Kidney epithelial cell (primary cell): ENCODE measurements at places on chromosomes 6 and 20. TPM values are rescaled to one million over a fixed set of nuclear protein-coding genes. Genes with fewer than 3 reads are reported as not detected.

The TBX18 gene
- total RNA-seq: 0.46 and 0.48 TPM in 2 replicates

The GSTA2 gene
- total RNA-seq: not detected in 2 replicates

GRCh38 chr6:38988736-38989449 lies 59.7 kb upstream of the GLP1R start:
- no peak for DNase-seq

- DNase-seq: no peak
Observed at GRCh38 chr6:159097256-159097655, 52.5 kb upstream of the TAGAP start.

The ETV7 gene
- 6.8 and 8.4 TPM in 2 replicates for total RNA-seq

- no peak for DNase-seq
Observed at GRCh38 chr6:11056871-11057270, 12.8 kb upstream of the ELOVL2 start.

The MUCL3 gene
- total RNA-seq: not detected in 2 replicates

DNA sequence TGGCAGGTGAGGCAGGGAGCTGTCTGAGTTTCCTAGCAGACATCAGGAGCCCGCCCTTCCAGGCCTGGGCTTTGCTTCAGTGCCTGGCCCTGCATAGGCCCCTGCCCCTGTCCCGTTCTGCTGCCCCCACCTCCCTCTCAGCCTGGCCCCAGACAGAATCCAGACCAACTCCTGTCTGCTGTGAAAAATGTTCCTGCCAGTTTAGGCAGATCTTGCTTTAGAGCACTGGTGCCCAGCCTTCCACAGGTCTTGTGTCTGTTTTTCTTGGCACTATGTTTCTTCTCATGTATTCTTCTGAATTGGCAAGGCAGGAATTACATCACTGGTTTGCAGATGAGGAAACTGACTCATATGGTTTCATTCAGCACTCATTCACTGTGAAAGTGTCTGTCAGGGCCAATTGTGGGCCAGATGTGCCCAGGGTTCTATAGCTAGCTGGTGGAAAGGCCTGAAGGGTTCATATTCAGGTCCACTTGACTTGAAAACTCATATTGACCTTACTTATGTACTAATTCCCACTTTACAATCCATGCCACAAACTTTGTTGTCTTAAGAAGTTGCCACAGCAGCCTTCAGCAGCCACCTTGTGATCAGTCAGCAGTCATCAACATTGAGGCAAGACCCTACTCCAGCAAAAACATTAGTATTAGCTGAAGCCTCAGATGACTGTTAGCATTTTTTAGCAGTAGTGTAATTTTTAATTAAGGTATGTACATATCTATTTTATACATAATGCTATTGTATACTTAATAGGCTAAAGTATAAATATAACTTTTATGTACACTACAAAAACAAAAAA lies 40.5 kb downstream of the HLA-F start:
- DNase-seq: peak; percentile 92

GRCh38 chr6:157282284-157282683 lies 41.0 kb downstream of the TMEM242 start:
- no peak for DNase-seq

DNA sequence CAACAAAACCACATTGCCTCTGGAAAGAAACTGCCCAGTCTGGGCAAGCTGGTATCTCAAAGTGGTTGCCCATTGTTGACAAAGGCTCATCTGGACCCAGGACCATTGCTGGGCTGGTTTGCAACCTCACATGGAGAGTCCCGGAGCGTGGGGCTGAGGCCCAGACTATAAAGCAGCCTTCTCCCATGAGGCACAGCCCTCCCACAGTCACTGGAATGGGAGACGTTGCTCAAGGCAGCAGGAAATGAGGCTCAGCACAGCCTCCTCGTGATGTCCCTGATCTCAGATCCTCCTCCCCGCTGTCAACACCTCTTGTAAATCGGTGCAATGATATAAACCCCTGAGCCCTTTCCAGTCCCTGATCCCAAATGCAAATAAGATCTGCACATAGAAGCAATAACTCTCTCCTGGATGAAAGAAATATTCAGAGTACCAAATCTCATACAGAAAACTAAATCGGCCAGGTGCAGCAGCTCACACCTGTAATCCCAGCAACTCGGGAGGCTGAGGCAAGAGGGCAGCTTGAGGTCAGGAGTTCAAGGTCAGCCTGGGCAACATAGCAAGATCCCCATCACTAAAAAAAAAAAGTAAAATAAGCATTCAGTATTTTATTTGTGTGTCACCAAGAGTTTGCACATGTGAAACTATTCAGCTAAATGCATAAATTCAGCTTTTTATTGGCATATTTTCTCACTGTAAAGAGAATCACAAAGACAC lies 103.0 kb upstream of the RREB1 start:
- DNase-seq: no peak

DNA sequence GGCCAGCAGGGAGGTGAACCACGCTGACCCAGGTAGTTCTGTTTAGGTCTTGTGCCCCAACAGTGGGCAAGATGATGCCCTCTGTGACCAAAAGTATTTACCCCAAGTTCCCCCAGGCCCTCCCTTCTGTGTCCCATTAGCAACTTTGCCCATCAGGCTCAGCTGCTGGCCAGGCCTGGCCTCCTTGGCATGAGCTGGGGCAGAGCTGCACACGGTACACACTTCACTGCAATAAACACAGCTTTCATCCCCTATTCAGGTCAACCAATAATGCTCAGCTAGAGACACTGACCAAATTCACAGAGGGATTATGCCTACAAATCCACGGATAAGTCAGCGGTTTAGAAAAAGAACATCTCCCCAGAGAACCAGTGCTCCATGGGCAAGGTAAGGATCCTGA lies 103.7 kb downstream of the SLC23A2 start:
- no peak for DNase-seq

The TAGAP gene
- 0.96 and 1.2 TPM in 2 replicates for total RNA-seq

GRCh38 chr20:40899344-40899743 lies 129.3 kb upstream of the TOP1 start:
- no peak for DNase-seq

- DNase-seq: no peak
Observed at GRCh38 chr6:65557224-65557623, 149.8 kb downstream of the EYS start.

The MACROD2 gene
- 0.79 and 7.9 TPM in 2 replicates for total RNA-seq

DNA sequence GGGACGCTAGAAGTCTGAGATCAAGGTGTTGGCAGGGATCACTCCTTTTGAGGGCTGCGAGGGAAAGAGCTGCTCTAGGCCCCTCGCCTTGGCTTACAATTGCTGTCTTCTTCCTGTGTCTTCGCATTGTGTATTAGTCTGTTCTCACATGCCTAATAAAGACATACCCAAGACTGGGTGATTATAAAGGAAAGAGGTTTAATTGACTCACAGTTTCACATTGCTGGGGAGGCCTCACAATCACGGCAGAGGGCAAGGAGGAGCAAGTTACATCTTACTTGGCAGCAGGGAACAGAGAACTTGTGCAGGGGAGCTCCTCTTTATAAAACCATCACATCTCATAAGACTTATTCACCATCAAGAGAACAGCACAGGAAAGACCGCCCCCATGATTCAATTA lies 102.5 kb upstream of the ASF1A start:
- no peak for DNase-seq

DNA sequence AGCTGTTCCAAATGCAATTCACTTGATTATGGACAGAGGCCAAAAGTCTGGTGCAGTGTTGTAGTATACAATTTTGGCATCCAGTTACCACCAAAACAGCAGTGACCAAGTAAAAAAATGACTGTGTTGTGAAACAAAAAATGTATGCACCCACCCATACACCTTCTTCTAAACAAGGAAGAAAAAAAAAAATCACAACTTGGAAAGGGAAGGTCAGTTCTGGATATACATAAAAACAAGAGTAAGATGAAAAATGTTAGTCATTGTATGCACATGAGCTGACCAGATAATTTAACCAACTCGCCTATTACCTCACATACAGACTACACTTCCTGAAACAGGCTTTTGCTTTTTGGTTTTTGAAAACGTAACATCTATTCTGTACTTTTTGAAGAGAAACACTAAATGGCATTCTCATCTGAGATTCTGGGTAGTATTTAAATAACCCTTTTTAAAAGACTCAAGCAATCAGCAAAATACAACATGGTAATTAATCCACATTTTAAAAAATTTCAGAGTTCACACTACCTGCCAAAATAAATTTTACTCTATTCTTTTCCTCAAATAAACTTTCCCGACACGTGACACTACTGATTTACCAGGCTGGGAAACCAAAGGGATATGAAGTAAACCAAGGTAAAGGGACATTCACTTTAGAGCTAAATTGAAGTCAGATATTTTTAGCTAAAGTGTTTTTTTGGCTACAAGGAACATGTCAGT lies 141.6 kb upstream of the SHLD1 start:
- DNase-seq: no peak

DNA sequence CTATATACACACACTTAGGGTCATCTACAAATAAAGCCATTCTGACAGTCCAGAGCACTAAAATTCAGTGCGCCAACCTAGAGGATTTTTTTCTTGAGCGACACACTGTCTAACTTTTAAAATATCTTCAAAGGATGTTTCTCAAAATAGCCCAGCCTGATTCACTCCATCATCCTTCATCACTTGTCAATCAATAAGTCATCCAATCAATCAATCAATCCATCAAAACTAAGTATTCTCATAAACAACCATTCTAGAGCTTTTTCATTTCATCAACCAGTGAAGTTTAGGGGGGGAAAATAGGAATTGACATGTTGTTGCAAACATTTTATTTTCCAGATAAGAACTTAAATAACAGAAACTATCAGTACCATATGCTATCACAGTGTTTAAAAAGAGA lies 183.2 kb downstream of the HDGFL1 start:
- no peak for DNase-seq

DNA sequence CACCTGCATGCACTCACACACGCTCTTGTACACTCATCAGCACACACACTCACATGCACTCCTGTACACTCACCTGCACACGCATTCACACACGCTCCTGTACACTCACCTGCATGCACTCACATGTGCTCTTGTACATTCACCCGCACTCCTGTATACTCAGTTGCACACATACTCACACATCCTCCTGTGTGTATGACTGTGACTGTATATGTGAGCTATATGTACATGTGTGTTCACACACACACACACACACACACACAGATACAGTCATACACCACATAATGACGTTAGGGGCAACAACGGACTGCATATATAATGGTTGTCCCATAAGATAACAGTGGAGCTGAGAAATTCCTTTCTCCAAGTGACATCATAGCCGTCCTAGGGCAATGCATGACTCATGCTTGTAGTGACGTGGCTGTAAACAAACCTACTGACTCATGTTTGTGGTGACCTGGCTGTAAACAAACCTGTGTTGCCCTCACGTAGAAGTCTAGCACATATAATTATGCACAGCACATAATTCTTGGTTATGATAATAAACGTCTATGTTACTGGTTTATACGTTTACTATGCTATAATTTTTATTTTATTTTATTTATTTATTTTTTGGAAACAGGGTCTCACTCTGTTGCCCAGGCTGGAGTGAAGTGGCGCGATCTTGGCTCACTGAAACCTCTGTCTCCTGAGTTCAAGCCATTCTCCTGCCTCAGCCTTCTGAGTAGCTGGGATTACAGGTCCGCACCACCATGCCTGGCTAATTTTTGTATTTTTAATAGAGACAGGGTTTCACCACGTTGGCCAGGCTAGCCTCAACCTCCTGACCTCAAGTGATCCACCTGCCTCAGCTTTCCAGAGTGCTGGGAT lies 22.8 kb upstream of the TAF4 start:
- peak; percentile 58 for DNase-seq

- no peak for DNase-seq
Observed at GRCh38 chr6:130143709-130144108, 79.0 kb downstream of the SAMD3 start.

DNA sequence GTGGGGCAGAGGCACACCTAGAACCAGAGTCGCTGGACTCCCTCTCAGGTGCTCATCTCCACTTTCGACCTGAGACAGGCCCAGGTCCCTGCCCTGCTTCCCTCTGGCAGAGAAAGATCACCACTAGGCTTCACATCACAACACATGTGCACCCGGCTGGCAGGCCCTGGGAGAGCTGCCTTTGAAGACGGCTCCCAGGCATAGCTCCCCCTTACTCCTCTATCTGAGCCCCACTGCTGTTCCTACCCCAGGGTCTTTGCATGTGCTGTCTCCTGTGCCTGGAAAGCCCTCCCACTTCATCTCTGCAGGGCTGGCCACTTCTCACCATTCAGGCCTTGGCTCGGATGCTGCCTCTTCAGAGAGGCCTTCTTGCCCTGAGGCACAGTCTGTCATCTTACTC lies 89.2 kb downstream of the NOL4L start:
- no peak for DNase-seq

- no peak for DNase-seq
Observed at GRCh38 chr6:4270776-4271175, 135.4 kb upstream of the ECI2 start.

- no peak for DNase-seq
Observed at GRCh38 chr20:40294175-40294574, 394.9 kb downstream of the MAFB start.

The CASS4 gene
- total RNA-seq: 0.07 TPM in 1 of 2 replicates, not detected in the other

DNA sequence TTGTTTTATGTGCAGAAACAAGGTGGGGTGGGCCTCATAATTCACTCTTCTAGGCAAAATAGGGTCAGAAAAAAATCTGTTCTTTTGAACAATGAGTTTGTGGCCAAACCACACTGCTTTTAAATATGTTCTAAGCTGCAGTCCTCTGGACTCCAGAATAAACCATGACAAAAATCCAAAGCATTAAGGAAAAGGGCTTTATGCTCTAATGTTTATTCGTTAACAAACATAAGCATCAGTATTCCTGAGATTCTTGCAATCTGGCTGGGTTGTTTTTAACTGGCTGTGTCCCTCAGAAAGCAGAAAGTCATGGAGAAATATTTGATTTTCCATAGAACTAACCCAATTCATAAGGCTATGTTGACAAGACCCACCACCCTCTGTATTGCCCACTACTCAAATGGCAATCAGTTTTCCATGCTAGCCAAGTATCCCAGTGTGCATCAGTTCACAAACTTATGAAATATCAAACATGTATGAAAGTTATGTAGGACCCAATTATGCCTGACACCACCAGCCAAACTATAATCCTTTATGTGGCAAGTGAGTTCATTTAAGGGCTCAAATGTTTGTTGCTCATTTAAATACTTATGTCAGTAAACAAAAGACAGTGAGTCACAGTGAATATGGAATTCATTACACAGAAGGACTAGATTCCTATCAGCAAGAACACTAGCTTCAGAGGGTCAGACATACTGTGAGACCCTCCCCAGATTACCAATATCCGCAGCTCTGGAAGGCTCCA lies 45.1 kb downstream of the PKHD1 start:
- no peak for DNase-seq

DNA sequence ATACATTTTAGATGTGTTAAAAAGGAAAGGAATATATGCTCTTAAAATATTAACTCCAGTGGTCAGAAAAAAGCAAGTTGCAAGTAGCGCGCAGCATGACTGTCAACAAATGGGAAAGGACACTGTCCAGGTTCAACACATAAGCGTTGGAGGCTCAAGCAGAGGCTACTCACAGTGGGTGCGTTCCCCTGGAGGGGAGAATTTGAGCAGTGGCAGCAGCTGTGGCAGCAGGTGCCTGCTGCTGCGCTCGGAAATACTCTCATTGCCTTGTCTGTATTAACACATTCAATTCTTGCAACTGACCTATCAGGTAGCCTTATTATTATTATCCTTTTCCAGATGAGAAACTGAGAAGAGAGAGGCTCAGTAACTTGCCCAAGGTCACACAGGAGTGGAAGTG lies 21.9 kb upstream of the CCN6 start:
- no peak for DNase-seq

GRCh38 chr6:7413151-7413823 lies 23.7 kb downstream of the RIOK1 start:
- no peak for DNase-seq

GRCh38 chr20:50395251-50395729 lies 114.9 kb upstream of the PTPN1 start:
- no peak for DNase-seq

The SCUBE3 gene
- total RNA-seq: 1.4 and 1.8 TPM in 2 replicates
